ENCODE measurements at places on chromosomes 7 and 10.
A peak's percentile ranks its signal among the peaks of the same experiment; 100 is the strongest.

GRCh38 chr7:132614428-132615318 lies 38.4 kb upstream of the PLXNA4 start:
- DNase-seq = peak; percentile 24

GRCh38 chr7:134612197-134612596 lies 34.5 kb upstream of the BPGM start:
- no peak for DNase-seq

DNA sequence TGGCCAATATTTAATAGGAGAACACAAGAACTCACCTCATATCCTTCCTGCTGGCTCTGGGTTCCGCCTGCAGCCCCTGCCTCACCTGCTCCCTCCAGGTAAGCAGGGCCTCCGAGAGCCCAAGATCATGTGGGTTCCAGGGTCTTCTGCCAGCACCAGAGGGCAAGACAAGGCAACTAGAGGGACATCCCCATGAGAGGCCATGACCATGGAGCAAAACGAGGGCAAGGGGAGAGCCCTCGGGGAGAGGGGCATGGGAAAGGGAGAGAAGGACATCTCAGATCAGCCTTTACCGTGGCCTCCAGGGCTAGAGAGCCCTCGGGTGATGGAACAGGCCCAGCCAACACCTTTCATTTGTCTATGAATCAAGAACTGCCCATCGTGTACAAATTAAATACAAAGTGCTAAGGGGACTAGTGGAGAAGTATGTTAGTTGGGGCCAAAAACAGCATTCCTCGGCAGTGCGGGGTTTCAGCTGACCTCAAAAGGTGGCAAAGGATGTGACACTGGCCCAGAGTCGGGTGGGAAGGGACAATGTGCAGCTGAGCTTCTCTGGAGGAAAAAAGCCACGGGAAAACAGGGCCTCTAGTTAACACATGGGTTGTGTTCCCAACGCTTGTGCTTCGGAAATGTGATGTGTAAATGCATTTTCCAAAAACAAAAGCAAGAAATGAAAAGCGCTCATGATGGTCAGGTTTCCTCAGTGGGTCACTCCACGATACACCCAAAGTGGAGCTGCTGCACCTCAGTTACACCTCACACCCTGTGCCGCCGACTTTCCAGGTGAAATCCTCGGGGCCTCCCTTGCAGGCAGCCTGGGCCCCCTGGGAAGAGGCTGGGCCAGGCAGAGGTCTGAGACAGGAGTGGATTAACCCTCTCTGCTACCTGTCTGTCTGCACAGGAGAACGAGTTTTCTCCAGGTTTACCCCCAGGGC lies 2.0 kb downstream of the AOC1 start:
- DNase-seq = no peak

- peak; percentile 57 for DNase-seq
These were observed 13.1 kb upstream of the CAMK2G start for GRCh38 chr10:73887294-73888039.

DNA sequence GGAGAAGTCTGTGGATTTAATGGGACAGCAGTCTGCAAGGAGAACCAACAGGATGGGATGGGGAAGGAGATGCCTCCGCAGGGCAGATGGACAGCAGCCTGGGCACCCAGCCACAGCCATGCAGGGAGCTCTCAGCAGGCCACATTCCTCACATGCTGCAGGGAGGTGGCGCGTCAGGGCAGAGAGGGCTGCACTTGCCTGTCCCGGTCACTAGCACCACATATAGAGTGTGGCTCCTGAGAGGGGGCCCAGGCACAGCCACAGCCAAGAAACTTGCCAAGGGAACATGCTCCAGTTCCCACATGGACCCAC lies 86.8 kb upstream of the ZMIZ1 start:
- DNase-seq = no peak

DNA sequence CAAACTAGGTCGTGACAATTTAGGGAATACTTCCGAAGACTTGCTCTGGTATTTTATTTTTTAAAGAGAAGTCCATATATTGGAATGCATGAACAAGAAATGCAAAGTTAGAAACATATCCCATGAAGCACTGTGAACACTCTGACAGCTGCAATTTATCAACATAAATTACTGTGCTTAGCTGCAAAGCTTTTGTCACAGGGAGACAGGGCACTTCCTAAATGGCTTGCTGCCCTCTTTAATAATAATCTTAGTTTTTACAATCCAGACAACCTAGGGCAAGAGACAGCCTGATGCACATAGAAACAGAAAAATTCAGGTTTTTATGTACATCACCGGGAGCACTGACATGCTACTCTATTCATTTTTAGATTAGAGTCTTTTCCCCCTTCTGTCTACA lies 78.3 kb upstream of the NOBOX start:
- no peak for DNase-seq

- no peak for DNase-seq
These were observed 12.8 kb upstream of the MBL2 start for GRCh38 chr10:52785418-52785817.

DNA sequence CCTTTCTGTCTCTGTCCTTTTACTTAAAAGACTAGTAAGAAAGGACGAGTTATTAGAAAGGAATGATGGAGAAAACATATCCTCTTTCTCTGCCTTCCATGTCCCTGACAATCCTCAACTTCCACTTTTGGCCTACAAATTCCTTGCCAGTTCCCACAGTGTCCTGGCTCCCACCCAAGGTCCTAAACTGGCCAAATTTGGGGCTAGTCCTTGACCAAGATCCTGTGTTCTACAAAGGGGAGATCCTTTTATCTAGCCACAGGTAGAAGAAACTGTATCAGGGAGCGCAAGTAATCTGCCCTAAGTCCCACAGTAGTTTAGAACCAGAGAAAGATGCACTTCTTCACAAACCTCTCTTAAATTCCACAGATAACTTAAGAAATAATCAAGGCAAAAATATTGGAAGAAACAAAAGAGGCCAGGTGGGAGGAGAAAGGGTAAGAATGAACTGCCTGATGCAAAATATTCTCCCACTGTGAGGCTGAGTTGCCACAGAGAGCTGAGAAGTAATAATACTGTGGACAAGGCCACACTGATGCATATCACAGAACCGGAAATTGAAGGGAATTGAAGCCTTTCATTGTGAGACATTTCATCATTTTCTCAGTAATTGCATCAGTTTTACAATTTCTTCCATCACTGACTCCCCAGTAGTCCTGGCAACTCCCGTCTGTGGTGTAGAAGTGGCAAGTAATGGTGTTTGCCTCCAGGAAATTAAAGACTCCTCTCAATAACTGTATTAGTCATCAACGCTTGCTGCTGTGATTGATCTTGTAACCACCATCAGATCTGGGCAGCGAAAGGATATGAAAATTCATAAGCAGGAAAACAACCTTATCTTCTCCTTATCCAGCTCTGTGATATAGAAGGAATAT lies 47.2 kb downstream of the DNAJC12 start:
- DNase-seq = no peak

- no peak for DNase-seq
These were observed 465.9 kb upstream of the CELF2 start for GRCh38 chr10:10551596-10552301.

GRCh38 chr10:74056050-74056818 lies 58.3 kb downstream of the VCL start:
- no peak for DNase-seq

- DNase-seq = no peak
These were observed 448.5 kb upstream of the ANKRD30A start for GRCh38 chr10:36676756-36677430.

- DNase-seq = no peak
These were observed 6.9 kb upstream of the ATP6V0E2 start for GRCh38 chr7:149866779-149867447.

DNA sequence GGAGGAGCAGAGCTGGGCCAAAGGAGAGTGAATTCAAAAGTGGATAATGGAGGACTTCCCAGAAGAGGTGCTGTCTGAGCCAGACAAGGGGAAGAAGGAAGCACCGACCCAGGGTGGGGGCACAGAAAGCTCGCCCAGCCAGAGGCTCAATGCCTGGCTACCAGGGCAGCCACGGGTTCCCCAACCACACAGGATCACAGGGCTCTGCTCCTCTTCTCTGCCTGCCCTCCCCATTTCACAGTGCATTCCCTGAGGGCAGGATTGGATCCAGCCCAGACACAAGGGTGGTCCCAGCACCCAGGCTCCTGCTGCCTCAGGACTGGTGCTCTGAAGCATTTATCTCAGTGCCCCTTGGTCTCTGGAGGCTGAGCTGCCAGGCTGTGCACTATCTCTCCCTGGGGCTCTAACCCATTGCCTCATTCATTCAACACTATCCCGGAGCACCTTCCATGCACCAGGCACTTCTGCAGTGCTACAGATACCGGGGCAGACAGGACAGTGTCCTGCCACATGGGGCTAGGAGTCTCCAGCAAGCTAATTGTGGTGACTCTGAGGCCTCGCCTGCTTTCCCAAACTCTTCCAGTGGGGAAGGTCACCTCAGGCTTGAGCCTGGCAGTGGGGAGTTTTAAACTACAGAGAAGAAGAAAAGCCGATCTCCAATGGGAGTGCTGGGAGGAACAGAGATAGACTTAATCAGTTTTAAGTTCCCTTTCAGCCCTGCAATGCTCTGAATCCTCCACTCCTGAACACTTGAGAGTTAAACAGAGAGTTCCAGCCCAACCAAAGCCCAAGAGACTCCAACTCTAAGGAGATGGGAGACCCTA lies 201.8 kb upstream of the ZMIZ1 start:
- no peak for DNase-seq

- DNase-seq = no peak
These were observed 37.4 kb downstream of the AVL9 start for GRCh38 chr7:32532716-32533115.

- no peak for DNase-seq
These were observed 150.1 kb upstream of the TCF7L2 start for GRCh38 chr10:112799726-112800510.

- DNase-seq = no peak
These were observed 235.7 kb downstream of the AGMO start for GRCh38 chr7:15326044-15326644.

DNA sequence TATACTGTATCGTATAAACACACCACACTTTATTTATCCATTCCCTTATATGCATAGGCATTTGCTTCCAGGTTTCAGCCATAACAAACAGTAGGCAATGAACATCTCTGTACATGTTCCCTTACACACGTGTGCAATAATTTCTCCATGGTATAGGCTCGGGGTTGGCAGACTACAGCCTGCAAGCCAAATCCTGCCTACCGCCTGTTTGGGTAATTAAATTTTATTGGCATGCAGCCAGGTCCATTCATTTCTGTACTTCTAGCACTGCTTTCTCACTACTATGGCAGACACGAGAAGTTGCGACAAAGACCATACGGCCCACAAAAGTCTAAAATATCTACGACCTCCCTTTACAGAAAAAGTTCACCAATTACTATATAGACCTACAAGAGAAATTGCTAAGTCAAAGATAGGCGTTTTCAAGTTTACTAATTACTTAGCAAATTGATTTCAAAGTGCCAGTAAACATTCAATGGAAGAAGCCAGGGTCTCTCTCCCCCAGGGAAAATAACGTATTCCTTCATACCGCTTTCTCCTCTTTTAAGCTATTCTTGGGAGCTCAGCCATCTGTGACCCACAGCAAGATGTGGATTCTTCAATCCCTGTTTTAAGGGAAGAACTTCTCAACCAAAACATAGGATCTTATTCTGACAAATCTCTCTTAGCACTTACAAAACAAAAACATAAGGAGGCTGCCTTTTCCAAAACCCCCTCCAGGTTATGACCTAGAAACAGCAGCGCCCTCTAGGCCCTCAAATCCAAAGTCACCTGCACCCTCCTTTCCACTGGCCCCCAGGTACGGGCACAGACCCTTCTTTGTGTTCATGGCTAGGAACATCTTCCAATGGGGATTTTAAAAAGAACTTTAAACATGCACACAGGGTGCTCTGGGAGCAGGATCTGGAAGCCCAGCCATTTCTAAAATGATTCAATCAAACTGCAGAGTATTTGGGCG lies 100.5 kb downstream of the FGFR2 start:
- DNase-seq = no peak

GRCh38 chr7:26930845-26931244 lies 66.5 kb upstream of the SKAP2 start:
- DNase-seq = no peak

GRCh38 chr7:101870361-101871062 lies 53.1 kb downstream of the CUX1 start:
- DNase-seq = no peak

- no peak for DNase-seq
These were observed 163.2 kb downstream of the JAZF1 start for GRCh38 chr7:28017372-28017771.

- no peak for DNase-seq
These were observed 32.9 kb upstream of the KMT2E start for GRCh38 chr7:104980841-104981671.

- no peak for DNase-seq
These were observed 281.4 kb downstream of the NXPH1 start for GRCh38 chr7:8714791-8715190.

DNA sequence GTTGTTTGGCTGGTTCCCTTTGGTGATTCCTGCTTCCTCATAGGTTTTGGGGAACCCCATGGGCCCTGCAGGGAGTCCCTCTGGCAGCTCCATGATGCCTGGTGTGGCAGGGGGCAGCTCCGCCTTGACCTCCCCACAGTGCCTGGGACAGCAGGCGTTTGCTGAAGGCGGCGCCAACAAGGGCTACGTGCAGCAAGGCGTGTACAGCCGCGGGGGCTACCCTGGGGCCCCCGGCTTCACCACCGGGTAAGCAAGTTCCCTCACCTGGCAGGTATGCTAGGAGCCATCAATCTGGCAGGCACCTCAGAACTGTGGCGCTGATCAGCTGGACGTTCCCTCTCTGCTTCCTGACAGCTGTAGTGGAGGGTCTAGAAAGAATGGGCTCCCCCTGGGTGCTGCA lies 8.3 kb downstream of the ZMIZ2 start:
- DNase-seq = no peak

GRCh38 chr10:116722736-116723427 lies 19.5 kb downstream of the HSPA12A start:
- no peak for DNase-seq

DNA sequence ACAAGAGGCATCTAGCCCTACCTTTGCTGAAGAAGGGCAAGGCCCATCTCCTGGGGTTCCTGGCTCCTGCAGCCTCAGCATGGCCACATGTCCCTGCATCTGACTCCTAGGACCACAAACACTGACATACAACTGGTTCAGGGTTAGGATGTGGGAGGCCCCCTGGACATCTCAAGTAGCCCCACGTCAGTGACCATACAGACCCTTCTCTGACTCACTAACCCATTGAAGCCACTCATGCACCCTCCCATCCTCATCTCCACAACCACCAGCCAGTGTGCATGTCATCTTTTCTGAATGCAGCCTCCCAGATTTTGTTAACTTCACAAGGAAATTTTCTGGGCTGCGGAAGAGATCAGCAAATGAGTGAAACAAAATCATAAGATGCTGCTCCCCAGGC lies 18.2 kb downstream of the TMEM176B start:
- DNase-seq = no peak

GRCh38 chr7:116348346-116348745 lies 138.0 kb downstream of the TES start:
- DNase-seq = no peak

DNA sequence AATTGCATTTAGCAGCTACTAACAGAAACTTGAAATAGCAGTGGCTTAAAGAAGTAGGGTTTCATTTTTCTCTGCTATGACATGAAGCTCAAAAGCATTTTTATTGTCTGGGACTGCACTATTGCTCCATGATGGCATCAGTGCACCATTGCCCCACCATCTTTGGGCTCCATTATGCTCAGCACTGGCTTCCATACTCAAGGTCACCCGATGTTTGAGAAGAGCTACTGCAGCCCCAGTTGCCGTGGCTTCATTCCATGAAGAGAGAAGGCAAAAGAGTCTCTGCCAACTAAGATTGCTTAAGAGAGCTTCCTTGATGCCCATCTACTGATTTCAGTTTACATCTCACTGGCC lies 192.2 kb upstream of the LRGUK start:
- DNase-seq = no peak
